Activated CD4-positive, alpha-beta memory T cell treated with anti-CD3 and anti-CD28 coated beads for 36 hours (primary cell): ENCODE measurements at places on chromosomes 1 and 21.

DNA sequence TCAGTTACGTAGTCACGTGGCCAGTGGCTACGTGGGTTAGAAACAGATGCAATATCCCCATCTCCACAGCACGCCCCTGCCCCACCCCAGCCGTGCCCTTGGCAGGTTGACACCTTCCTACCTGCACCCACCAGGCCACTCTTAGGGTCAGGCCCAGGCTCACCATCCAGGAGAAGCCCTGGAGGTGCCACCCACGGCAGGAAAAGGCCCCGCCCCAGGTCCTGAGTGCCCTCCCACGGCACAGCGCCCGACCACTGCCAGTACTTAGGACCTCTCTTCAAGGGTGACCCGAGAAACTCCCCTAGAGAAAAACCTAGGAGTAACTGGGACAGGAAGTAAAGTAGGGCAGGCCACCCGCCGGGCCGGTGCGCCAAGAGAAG is 1.5 kb downstream of the C1orf35 start:
- DNase-seq, result no peak

DNA sequence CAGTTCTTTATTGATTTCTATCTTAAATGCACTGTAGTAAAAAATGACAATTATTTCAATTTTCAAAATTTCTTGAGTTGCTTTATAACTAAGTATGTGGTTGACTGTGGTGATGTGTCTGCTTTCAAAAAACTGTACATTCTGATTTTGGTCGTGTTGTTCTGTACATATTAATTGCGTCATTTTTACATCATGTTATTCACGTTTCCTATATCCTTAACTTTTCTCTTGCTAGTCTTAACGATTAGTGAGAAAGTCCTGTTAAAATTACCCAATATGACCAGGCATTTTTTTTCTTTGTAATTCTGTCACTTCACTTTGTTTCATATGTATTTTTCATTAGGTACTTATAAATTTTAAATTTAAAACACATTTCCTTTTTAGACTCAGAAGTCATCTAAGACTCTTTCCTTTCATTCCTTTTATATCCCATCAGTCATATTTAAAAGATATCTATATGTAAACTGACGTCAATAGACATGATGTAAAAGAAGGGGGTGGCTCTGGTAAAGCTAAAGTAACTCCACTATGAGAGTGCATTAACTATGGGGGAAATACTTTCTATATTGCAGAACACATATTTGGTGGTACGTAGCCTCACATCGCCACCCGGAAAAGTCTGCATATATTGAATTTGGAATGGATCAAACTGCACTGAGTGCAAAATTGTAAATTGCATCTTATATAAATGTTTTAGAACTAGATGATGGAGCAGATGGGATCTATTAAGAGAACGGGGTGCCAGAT is 1.1 kb upstream of the COA6 start:
- DNase-seq, result no peak

DNA sequence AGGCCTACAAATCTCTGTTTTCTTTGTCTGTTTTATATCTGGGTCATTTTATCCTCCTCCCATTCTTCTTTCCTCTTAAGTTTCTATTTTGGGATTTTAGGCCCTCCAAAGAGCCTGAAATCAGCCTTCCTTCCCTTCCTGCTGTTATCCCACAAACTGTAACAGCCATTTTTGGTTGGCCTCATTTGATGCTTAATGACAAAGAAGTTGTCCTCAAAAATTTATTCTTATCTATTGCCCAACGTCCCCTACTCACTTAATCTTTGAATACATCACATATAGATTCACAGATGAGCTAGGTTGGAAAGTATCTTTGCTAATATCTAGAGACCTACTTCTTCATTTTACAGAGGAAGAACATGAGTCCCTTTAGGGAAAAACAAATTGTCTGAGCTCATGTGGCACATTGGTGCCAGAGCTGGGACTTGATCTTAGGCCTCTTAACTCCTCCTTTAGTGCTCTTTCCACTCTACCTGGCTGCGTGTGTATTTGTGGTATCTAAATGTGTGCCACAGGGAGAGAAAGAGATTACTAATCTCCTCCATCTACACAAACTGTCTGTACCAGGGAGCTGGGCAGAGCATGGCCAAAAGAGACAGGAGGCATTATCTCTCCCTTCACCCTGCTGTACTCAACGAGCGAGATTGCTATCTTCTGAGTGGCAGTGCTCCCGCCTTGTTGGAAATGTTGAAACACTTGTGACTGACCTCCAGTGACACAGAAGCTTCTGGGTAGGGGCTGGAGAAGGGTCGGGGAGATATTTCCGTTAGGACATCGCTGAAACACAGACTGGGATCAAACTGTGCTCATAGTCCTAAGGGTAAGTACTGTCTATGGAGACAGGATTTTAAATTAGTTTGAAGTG is 30.1 kb downstream of the RHEX start:
- DNase-seq, result no peak

DNA sequence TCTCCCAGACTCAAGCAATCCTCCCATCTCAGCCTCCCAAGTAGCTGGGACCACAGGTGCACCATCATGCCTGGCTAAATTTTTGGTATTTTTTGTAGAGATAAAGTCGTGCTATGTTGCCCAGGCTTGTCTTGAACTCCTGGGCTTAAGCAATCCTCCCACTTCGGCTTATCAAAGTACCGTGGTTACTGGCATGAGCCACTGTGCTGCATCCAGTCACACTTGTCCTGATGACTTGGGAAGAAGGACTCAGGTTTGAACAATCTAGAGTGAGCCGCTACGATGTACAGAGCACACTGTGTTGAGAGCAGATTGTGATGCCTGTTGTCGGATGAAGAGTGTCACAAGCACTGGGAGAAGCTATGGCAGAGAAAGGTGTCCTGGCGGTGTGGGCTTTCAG is 27.2 kb downstream of the RNF187 start:
- no peak for DNase-seq

- no peak for DNase-seq
Observed at GRCh38 chr1:104630567-104631149, 881.0 kb downstream of the AMY1C start.
